ENCODE measurements at places on chromosomes 2 and 18.

- DNase-seq = no peak
These were observed 3.6 kb downstream of the METTL21A start for GRCh38 chr2:207621501-207622039.

- DNase-seq = no peak
These were observed 200.3 kb upstream of the ID2 start for GRCh38 chr2:8481463-8482009.

DNA sequence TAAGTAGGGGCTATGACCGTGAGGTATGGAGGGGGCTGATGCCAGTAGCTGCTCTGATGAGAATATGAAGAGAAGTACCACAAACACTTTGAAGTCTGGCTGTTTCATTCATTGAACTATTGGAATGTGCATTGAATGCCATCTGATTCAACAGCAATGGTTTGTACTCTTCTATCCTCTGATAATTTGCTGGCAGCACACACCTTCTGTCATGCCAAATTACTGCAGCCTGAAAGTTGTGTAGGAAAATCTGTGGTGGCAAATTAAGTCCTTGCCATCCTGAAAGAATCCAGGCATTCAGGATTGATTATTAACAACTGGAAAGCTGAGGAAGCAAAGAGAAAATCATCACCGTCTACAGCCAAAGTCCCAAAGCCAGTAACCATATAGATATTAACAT is 711.2 kb downstream of the NRXN1 start:
- DNase-seq = no peak

DNA sequence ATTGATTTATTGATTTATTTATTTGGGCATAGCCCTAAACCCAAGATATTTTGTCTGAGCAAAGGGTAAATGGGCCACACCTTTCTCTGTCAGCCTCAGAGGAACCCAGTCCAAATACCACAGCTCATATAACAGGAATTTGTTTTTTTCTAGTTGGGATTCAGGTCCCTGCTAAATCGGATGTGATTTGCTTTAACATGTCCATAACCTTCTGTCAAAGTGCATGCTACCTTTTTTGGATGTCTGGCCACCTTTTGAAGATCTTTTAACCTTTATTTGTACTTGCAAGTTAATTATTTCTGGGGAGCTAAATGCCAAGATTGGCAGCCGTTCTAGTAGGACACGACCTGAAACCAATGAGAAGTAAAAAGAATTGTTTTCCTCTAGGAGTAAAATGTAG is 303.2 kb upstream of the UBE2E3 start:
- DNase-seq = no peak

GRCh38 chr2:15045054-15045453 is 412.5 kb downstream of the LRATD1 start:
- no peak for DNase-seq

GRCh38 chr2:26039603-26040323 is 5.9 kb downstream of the RAB10 start:
- DNase-seq = no peak

- DNase-seq = no peak
These were observed 210.9 kb upstream of the REV1 start for GRCh38 chr2:99700482-99701398.

DNA sequence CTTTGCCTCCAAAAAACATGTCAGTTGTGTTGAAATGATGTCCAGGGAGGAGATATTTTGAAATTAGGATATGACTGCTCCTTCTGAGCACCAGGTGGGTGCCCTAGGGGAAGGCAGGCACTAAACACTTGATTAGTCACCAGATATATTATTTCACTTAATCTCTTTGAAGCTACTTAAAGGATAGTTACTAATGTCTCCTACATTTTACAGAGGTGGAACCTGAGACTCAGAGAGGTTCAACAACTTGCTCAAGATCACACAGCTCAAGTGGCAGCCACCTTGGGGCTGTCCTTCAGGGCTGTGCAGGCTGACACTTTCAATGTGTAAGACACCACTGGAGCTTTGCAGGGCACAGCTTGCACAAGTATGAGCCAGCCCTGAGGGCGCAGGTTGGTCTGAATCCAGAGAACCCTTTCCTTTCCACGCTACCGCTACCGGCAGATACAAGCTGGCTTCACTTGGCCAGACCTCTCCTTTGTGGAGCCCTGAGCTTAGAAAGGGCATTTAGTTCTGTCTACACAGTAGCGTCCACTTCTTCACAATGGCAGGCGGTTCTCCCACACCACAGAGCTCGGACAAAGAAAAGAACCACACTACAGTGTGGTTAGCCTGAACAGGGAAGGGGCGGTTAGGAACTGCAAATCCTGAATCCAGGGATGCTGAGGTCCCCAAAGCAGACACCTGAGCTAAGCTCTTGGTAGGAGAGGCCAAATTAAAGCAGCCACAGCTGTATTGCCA is 16.4 kb downstream of the ALPK2 start:
- no peak for DNase-seq

DNA sequence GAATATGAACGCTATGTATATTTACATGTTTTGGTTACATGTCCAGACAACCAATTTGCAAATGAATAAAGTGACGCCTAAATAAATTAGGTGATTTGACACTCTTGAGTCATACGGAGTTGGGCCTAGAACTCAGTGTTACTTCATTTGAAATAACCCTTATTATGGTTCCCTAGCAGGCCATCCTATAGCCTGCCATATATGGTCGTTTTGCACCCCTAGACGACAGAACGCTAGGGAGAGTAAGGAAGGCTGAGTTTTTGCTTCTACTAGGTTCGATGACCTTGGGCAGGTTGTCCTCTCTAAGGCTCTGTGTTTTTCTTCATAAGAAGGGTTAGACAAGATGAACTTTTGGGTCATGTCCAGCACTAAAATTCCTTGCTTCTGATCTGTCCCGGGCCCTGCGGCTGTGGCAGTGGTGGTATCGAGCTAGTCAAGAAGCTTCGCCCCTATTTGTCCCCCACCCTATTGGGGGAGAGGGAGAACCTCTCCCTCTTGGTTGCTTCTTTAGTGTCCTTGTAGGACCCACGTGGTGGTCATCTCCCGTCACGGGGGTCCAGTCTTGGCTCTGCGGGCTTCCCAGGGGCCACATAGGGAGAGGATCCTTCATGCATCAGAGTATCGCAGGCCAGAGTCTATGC is 574 bp upstream of the EML4 start:
- no peak for DNase-seq

DNA sequence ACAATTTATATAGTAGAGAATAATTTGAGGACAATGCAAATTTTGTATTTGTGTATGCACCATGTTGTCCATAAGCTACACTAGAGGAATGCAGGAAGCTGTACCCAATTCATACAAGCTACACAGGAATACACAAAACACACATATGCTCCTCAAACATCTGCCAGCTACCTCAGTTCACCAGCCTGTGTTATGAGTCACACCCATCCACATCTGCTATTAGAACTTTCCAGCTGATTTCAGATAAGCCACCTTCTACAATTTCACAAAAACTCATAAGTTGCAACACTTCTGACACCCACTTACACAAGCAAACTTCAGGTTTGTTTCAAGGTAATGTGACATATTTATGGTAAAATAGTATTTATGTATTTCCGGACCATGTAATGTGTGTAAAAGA is 438.9 kb downstream of the SATB2 start:
- no peak for DNase-seq

GRCh38 chr2:66441581-66442320 is 6.8 kb downstream of the MEIS1 start:
- DNase-seq = no peak

DNA sequence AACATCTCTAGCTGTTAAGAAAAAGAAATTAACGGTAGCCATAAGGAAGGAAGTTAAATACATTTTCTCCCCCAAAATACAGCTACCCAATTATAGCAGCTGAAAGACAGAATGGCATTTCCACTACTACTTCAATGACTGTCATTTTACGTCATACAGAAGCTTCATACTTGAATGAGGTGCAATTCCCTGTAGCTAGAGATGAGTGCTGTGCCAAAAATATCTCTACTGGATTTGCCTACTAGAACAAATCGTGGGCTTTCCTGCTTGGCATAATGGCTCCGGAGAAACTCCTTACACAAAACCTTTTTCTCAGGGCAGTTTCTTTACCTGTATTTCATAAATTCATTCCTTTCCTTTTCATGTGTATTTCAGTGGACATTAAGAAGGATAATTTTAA is 36.3 kb upstream of the NRXN1 start:
- no peak for DNase-seq

DNA sequence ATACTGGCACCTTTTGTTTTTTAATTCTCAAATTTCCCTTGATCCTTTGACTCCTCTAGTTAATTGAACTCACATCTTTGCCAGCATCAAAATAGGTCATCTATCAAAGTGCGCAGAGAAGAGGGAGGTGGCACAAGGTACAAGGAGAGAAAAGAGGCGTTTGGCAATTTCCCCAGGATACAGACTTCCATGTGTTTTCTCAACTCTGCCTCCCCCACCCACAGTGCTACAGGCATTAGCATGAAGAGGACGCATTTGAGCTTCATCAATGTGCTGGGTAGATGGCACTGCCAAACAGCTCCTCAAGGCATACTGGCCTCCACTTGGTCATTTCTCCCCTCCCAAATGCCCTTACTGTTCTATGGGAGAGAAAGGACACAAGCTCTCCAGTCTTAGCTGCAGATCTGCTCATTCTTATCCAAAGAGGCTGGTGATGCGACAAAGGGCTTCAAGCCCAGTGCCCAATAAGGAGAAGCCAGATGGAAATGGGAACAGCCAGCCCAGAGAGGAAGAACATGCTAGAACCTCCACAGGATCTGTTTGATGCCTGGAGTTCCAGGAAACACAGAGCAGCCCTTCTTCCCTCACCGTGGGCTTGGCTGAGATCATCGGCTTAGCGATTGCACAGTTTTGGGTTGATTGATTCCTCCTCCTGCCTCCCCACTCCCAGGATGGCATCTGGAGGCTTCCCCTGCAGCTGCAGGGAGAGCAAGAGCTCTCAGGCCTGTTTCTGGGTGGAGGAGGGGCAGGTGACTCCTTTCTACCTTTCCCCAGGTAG is 144.7 kb upstream of the SMAD2 start:
- no peak for DNase-seq

GRCh38 chr2:213696442-213696841 is 412.2 kb downstream of the SPAG16 start:
- DNase-seq = no peak

DNA sequence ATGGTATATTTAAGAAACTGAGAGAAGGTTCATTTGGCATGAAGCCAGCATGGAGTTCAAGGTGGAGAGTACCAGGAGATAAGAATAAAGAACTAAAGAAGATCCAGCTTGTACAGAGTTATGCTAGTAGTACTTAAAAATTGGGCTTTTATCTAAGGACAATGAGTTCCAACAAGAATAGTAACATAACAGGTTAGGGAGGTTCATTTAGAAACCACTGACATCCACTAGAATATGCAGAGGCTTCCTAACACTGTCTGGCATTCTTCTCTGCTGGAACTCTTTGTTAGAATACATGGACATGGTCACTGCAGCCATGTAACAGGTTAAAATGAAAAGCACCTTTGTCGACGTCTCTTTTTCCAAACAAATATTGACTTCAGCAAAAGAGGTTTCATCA is 42.6 kb upstream of the DSC1 start:
- DNase-seq = no peak

GRCh38 chr18:23196119-23197007 is 61.1 kb downstream of the CABLES1 start:
- peak; percentile 15 for DNase-seq

GRCh38 chr2:199862788-199863187 is 11.8 kb upstream of the FTCDNL1 start:
- no peak for DNase-seq

GRCh38 chr18:44996261-44996660 is 315.6 kb downstream of the SETBP1 start:
- DNase-seq = no peak

DNA sequence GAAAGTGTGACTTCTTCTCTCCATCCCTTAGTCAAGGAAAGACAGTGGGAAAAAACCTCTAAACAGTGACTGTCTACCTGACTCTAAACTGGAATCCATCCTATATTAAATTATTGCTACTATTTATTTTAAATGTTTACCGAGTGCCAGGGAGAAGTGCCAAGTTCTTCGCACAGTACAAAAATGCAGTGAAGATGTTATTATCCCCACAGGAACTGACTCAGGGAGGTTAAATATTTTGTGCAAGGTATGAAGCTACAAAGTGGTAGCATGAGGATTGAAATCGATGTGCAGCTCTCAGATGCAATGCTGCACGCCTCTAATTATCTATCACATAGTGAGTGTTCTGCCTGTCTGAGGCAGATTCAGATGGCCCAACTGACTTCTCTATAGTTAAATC is 91.1 kb downstream of the MEP1B start:
- no peak for DNase-seq

DNA sequence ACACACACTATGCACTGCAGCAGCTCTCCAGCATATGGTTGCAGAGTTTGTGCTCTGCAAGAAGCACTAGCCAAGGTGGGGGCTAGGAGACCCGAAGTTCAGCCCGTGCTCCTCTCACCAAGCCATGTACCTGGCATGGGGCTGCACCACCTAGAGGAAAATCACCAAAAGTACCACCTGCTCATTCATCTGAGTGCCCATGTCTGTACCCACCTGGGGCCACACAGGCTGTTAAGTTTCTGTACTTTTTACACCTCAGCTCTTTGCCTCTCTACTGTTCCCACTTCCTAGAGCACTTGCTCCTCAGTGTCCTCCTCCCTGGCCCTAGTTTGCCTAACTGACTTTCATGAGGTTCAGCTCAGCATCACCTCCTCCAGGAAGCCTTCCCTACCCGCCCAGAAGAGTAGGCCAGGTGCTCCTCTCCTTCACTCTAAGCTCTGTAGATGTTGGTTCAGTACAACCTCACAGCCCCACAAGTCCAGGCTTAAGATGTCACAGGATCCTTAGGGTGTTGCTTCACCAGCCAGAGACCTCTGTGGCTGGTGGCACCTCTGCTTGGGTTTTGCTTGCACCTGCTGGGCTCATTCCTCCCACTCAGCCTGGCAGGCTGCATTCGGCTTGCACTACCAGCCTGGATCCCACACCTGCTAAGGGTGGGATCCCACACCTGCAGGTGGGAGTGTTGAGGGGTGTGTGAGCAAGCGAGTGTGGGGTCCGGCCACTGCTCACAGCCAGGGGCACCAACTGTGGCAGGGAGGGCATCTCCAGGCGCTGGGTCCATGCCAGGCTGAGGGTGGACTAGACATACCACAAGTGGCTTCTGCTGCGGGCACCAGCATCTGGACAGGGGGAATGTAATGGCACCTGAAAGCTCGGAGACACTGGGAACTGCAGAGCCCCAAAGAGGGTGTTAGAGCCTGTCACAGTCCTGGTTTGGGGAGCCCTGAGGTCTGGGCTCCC is 10.2 kb upstream of the TFCP2L1 start:
- no peak for DNase-seq

DNA sequence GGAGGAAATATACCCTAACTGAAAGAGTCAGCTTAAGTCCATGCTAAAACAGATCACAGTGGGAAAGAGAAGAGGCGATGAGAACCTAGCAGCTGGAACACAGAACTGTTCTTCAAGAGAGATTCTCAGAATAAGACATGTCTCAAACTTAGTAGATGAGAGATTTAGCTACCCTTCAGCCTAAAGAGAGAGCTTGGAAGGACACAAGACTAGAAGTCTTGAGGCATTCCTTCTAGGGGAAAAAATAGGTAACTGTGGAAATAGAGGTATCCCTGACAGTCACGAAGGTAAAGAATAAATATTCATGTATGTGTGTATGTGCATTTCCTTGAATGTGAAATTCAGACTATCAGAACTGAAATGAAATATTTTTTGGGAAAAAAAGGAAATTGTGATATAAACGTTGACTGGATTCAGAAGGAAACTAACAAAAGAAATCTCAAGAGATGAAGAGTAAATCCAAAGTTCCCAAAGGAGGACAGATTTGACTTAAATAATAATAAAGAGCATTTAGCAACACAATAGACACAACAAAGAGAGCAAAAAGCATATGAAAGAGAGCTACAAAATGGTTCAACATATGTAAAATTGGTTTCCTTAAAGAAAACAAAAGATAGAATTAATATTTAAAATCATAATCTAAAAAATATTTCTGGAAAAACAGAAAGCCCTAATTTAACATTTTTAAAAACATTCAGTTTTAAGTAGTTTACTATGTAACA is 258.7 kb downstream of the LRP1B start:
- DNase-seq = no peak

All from iPS DF 19.7 (cell line).